Cerebellar cortex (tissue), 1 donor: ENCODE measurements at places on chromosomes 13 and 19.

GRCh38 chr19:15126131-15126910, 19.1 kb downstream of the SYDE1 start:
- no peak for DNase-seq

GRCh38 chr13:26562512-26562890, 5.0 kb downstream of the WASF3 start:
- DNase-seq = no peak

DNA sequence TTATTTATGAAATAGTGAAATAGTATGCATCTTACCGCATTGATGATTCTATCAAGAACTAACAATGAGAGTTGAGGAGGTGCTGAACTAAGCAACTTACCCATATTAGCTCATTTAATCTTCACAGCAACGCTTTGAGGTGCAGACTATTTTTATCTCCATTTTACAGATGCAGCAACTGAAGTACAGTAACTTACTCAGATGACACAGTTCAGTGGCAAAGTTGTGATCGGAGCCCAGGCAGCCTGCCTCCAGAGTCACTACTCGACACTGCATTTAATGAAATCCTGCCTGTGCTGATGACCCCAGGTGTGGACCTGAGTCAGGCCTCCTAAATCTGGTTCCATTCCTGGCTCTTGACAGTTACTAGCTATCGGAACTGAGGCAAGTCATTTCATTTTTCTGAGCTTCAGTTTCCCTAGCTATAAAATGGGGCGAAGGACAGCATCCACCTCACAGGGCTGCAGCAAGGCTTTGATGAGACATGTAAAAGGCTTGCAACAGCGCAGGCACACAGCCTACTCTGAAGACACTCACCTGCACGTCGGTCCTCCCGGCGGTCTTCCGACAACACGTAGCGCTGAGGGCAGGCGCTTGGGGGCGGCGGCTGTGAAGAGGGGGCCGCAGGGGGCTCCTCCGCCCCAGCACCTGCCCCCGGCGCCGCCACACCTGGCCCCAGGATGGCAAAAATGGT, 1.5 kb downstream of the MYPOP start:
- DNase-seq = no peak

GRCh38 chr13:95258619-95259194, 42.5 kb downstream of the ABCC4 start:
- DNase-seq = no peak

GRCh38 chr13:61111529-61111928, 304.1 kb downstream of the PCDH20 start:
- DNase-seq = no peak

GRCh38 chr19:39052243-39052746, 19.9 kb upstream of the FBXO27 start:
- DNase-seq = peak; percentile 60

- DNase-seq = no peak
Measured at GRCh38 chr19:17957149-17957849, 9.6 kb upstream of the KCNN1 start.

DNA sequence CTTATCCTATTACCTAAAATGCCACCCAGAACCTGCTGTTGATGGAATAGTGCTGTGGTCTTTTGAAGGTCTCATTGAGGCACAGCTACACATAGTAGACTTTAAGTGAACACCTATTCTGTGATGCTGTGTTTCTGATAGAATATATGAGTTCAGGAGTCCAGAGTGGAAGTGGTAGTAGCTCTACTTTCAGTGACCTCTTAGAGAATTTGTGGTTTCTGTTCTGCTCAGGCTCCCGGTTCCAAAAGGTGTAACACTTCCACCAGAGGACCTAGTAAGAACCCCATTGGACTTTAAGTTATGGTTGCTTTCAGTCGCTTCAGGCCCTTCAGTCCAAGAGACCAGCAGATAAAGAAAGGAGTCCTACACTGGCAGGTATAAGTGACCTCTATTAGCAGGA, 11.4 kb upstream of the MYCBP2 start:
- DNase-seq = no peak

DNA sequence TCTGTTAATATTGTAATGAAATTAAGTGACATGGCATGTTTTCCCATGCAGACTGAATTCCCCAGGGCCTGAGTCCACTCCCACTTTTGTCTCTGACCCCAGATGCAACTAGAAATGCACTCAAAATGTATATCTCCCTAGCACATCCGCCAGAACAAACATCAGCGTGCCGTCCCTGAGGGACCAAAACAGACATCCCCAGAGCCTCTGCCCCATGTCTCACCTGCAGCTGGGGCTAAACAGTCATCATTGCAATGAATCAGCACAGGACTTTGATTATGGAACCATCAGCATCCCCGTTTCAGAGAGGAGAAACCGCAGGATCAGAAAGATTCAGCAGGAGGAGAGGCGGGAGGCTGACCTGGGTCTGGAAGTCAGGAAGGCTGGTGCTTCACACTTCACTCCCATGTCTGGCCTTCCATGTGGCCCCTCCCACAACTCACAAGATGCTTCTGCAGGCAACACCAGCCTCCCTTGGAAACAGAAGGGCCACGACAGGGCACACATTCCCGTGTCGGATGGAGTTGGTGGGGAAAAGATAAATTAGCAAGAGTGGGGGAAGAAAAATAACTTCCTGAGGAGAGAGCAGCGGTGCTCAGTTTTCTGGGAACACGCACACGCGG, 130.6 kb upstream of the VSTM2B start:
- DNase-seq = no peak

GRCh38 chr13:109595471-109595870, 190.9 kb downstream of the IRS2 start:
- no peak for DNase-seq

GRCh38 chr13:52405767-52406494, at the start of gene THSD1:
THSD1 (minus strand) TSS chr13:52406172; CDS start chr13:52402600, 3,572 bp downstream.
- DNase-seq = no peak

GRCh38 chr13:24076636-24077035, 83.9 kb upstream of the SPATA13 start:
- DNase-seq = no peak

DNA sequence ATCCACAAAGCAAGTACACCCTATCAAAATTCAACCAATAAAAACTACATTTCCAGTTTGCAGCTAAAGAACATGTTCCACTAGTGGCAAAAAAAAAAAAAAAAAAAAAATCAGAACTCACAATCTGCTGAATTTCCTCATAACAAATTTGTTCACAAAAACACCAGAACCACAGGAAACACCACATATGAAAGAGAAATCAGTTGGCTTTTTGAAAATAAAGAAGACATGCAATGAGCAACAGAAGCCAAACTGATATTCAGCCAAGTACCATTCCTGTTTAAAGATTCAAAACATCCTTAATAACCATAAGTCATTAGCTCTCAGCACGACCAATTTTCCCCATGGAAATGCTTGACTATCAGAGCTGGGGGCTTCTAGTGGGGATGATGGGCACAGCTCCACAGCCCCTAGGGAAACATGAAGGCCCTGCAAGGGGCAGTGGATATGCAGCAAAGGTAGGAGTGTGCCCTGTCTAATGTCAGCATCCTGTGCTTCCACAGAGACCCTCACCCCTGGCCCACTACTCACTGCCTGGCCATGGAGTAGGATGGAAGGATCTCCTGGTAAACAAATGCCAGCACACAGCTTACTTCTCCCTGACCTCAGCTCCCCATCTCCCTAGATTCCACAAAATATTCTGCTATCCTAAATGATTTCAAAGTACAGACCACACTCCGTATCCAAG, 74.0 kb upstream of the DOCK9 start:
- DNase-seq = no peak

DNA sequence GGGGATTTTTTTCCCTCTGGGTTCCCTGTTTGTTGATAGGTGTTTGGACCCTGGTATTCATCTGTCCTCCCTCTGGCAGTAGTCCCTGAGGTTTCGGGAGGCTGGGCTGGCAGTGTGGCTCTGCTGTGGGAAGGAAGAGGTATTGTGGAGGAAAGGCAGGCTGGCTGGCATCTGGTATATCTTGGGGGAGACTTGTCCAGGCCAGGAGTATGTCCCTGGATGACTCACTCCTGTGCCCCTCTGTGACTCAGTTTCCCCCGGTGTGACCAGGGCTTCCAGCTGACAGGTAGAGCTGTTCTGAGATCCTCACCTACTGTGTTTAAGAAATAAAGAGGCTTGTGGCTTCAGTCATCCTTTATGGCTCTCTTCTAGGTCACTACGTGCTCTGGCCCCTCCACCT, 14.2 kb upstream of the ZNF492 start:
- no peak for DNase-seq

DNA sequence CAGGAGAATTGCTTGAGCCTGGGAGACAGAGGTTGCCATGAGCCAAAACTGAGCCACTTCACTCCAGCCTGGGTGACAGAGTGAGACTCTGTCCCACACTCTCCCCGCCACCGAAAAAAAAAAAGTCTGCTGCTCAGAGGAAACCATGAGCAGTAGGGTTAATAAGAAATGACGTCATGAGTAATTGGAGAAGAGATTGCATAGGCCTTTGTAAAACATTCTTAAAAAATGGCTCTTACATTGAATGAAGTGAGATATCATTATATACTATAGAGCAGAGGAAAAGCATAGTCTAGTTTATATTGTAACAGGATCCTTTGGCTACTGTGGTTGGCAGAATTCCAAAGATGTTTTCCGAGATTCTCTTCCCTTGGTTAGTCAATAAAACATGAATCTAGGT, 228.2 kb downstream of the PCDH20 start:
- DNase-seq = no peak

GRCh38 chr13:98504029-98504351, 72.9 kb downstream of the STK24 start:
- DNase-seq = no peak

GRCh38 chr13:19239114-19239860, 57.7 kb upstream of the TUBA3C start:
- no peak for DNase-seq

DNA sequence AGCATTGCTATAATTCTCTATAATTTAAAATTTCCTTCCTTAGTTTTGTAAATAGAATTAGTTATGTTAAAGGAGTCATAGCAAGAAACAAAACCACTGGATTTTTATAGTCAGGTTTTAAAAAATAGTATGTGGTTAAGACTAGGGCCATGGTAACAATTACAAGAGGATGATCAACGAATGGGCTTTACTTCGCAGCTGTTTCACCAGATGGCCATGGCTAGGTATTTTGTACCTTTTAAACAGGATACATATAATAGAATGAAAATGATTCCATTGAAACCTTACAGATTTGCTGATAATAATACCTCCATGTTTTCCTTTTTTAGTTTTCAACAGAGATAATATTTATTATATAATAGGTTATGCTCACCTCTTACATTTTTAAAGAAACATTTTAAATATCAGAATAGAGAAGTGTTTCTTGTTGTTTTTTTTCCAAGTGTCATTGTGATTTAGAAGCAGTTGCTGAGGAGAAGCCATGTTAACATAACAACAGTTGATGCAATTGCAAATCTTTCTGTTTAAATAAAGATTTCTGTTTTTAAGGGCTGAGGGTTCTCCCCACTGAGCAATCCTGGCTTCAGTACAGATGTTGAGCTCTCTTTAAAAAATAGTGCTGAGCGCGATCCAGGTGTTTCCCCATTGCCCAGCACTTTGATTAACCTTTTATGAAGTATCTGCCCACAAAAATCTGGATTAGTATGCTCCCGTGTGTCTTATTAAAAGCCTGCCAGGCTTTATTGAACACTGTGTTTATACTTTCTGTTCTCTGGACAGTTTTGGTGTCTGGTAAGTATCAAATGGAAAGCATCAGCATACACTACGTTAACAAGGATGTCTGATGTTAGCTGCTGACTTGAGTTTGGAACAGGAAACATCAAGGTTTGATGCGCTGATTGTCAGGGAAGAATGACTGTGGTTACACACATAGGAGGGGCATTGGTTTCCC, 205.3 kb downstream of the HS6ST3 start:
- no peak for DNase-seq

- no peak for DNase-seq
Measured at GRCh38 chr13:90535421-90535820, 812.1 kb upstream of the MIR17HG start.

GRCh38 chr13:88925954-88926353, 1254.8 kb downstream of the SLITRK5 start:
- no peak for DNase-seq

GRCh38 chr13:85575110-85575509, 224.1 kb downstream of the SLITRK6 start:
- DNase-seq = peak; percentile 74

DNA sequence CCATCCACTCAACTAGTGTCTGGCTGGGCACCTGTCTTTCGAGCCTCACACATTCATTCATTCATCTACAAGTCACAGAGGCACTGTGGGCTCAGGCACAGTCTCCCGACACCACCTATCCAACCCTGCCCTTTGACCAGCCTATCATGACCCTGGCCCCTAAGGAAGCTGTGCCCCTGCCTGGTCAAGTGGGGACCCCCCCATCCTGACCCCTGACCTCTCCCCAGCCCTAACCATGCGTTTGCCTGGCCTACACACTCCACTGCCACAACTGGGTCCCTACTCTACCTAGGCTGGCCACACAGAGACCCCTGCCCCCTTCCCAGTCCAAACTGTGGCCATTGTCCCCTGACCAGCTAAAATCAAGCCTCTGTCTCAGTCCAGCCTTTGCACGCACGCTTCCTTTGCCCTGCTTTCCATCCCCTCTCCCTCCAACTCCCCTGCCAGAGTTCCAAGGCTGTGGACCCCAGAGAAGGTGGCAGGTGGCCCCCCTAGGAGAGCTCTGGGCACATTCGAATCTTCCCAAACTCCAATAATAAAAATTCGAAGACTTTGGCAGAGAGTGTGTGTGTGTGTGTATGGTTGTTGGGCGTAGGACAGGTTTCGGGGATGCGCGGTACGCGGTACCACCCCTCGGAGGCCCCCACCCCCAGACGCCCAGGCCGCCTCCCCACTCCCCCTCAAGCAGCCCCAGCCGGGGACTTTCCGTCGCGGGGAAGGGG, 404 bp upstream of the IL27RA start:
- no peak for DNase-seq

DNA sequence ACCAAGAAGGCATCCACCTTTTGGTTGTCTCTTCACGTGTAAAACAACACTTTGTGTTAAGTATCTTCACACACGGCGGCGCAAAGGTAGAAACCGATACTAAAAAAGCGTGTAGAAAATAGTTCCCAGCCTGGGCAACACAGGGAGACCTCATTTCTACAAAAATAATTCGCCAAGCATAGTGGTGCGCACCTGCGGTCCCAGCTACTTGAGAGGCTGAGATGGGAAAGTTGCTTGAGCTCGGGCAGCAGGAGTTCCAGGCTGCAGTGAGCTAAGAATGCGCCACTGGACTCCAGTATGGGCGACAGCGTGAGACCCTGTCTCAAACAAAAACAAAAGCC, 573 bp upstream of the ERCC5 start:
- no peak for DNase-seq

GRCh38 chr19:35783469-35784434, 8.4 kb downstream of the ARHGAP33 start:
- no peak for DNase-seq

DNA sequence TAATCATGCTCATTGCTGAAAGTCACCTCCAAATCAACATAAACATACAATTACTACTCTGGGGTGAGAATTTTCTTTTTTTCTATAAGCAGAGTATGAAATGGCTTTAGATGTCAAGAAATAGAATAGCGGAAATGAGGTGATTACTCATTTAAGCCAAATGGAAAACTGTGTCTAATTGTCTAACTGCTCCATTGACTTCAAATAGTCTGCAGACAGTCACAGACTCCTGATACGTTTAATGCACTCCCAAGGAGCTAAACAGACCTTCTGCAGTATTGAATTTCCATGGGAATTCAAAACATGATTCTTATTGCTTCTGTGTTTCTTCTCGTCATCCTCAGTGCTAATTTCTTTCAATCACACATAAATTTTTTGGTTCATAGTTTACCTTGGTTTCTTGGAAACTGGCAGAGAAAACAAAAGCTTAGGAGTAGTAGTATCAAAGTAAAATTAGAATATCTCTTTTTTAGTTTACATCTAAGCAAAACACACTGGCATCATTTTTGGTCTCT, 865.2 kb upstream of the SLC10A2 start:
- no peak for DNase-seq
